NAMALWA (cell line): ENCODE measurements at places on chromosomes 4 and X.
A peak's percentile ranks its signal among the peaks of the same experiment; 100 is the strongest.

DNA sequence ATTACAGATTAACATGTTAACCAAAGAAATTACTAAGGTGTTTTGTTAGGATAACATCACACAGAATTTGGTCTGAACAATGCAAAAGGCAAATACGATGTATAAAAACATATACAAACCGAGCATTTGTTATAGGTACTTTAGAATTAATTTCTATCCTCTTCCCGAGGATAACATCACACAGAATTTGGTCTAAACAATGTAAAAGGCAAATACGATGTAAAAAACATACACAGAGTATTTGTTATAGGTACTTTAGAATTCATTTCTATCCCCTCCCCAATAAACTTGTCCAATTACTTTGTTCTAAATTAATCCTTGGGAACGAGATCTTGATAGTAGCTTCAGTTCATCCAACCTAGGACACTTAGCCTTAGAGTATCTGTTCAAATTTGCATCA is 7.6 kb downstream of the HNRNPDL start:
- DNase-seq: peak; percentile 55

DNA sequence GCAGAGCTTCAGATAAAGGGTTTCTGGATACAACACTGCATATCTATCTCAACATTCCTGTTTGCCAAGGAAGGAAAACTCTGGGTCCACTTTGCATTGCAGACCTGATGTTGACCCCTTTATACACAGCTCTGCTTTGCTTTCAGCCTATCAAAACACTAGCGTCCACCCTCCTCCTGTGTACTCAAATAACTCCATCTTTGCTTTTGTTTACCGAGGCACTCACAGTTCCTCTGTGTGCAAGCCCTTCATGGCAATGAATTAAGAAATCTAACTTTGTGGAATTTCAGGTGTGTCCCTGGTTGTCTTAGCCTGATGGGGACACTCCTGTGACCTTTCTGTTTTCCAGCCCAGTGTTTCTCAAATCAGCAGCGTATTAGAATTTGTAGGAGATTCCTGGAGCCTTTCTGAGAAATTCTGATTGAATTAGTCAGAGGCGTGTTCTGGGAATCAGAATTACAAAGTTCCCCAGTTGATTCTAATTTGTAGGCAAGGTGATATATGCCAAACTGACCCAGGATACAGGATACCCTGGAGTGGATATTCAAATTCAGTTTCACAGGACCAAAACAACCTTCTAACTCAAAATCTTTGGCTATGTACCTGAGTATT is 68.6 kb downstream of the DTHD1 start:
- no peak for DNase-seq

DNA sequence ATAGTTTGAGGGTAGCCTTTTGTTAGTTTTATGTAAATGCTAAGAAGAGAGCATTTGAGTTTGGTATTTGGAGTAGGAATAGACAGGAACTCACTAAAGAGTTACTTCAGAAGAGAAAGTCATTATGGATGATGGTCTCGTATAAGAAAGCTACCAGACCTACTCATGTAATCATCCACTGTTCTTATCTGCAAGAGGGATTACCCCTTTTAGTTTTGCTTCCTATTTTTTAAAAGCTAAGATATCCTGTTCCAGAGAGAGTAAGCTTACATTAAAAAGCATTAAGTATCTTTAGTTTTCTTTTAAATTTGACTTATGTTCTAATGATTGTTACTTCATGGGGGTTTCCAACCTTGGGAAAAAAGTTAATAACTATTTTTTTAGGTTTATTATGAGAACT is 12.5 kb upstream of the ART3 start:
- DNase-seq: no peak

DNA sequence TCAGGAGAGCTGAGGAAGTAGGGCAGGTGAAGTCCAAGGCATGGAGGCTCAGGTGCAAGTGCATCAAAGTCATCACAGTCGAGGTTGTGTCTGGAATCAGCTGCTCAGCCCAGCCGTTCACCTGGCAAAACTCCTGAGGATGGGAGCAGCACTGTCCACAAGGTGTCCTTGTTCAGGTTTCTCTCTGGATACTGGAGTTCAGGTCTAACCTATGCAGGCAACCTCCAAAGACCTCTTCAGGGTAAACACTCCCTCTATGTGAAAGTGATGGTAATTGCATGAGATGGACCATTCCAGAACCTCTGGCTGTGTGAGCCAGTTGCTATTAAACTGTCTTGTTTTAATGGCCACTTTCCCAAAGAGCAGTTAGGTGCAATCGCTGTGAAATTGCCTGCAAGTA is 120.2 kb upstream of the PSAPL1 start:
- no peak for DNase-seq

GRCh38 chr4:120018786-120019185 is 47.9 kb downstream of the MAD2L1 start:
- DNase-seq: no peak

DNA sequence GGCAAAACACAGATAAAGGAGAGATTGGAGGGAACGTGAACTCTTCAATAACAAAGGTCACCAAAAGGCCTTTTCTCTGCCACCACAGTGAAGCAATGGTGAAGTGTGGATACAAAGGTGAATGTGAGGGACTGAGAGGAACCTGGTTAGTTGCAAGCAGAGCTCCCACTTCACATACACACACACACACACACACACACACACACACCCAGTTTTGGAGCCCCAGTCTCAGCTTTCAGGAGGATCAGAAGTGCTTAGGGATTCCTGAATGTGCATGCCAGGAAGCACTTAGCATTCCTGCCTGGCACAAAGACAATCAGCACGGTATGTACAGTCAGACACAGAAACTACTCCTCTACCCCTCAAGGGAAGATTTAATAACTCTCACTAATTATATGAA is 71.5 kb downstream of the ARHGEF9 start:
- DNase-seq: no peak

DNA sequence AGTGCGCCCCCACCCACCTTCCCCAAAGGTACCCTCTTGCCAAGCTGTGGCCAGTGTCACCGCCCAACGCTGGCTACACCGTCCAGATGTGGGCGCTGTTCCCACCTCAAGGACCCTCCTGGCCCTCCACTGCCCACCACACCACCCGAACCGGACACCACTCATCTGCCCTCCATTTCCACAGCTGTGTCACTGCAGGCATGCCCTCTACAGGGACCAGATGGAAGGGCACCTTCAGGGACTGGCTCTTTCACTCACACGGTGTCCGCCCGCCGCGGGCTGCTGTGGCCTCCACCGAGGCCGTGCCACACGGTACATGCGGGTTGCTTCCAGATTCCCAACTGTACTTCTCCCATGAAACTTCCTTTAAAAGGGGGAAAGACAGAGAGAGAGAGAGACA is 87.7 kb downstream of the FAM53A start:
- DNase-seq: no peak

DNA sequence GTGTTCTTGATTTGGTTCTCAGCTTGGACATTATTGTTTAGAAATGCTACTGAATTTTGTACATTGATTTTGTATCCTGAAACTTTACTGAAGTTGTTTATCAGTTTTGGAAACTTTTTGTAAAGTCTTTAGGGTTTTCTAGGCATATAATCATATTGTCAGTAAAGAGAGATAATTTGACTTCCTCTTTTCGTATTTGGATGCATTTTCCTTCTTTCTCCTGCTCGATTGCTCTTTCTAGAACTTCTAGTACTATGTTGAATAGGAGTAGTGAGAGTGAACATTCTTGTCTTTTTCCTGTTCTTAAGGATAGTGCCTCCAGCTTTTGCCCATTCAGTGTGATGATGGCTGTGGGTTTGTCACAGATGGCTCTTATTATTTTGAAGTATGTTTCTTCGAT is 24.1 kb downstream of the TMPRSS11A start:
- DNase-seq: no peak

GRCh38 chrX:25733148-25733547 is 405.0 kb upstream of the MAGEB18 start:
- DNase-seq: no peak

DNA sequence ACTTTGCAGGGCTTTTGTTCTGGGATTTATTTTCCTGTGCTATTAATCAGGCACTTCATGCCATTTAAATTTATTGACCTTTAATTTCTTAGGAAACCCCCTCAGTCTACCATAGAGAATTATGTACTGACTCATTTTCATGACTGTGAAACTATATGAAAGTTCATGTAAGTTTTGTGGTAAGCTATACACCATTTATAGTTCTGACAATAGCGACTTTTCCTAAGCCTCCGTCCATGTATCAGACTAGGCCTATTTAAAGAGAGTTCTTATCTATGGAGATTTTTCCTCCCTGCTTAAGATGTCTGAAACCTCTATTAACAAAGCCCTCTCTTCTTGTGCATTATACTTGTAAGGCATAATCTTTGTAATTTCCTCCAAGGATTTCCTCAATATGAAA is 111.6 kb downstream of the AFF2 start:
- DNase-seq: no peak

DNA sequence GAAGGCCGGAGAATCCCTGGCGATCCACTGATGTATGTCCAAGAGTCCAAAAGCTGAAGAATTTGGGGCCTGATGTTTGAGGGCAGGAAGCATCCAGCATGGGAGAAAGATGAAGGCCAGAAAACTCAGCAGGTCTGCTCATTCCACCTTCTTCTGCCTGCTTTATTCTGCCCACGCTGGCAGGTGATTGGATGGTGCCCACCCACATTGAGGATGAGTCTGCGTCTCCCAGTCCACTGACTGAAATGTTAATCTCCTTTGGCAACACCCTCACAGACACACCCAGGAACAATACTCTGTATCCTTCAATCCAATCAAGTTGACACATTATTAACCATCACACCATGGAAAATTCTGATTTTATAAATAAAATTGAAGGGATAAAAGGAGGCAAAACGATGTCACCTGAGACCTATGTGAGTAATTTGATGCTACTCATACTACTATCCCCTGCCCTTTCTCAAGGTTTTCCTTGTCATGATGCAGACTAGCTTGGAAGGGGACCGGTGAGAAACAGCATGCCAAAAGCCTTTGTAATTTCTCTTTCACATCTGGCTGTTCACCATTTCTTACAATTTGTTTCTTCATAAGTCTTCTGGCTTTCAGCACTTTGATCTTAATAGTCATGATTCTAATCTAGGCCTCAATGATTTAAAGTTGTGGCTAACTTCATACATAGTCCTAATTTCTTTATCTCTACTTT is 9.7 kb upstream of the PYURF start:
- no peak for DNase-seq

DNA sequence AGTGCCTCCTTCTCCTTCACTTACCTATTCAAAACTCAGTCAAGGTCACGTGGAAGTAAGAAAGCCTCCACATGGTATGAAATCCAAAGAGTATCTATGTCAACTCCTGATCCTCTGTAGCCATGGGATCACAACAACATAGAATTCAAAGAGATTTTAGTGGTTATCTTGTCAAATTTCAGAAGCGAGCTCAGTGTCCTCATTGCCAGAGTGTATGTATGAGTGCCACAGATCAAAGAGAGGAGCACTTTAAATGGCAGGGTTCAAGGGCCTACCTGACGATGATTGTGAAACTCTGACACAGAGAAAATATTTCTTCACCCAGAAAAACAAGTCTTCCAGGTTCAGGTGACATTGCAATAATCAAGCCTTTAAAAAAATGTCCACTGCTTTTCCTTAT is 1.2 kb upstream of the ACE2 start:
- DNase-seq: no peak

- DNase-seq: no peak
These were observed 327.7 kb downstream of the PAPSS1 start for GRCh38 chr4:107392380-107392779.

GRCh38 chr4:123244137-123244536 is 152.5 kb upstream of the SPRY1 start:
- DNase-seq: no peak

DNA sequence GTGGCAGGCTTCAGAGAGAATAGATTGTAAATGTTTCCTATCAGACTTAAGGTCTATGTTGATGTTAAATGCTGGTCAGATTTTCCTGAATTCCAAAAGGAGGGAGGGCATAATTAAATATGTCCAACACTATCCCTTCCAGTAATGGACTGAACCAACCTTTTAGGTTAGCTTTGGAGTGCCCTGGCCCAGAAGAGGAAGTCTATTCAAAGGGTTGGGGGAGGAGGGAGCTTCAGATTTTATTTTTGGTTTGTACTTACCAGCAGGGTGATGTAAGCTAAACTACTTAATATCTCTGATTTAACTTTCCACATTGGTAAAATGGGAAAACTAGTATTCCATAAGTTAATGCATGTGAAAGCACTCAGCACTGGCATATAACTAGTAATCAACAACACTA is 91.1 kb downstream of the RBM46 start:
- no peak for DNase-seq

DNA sequence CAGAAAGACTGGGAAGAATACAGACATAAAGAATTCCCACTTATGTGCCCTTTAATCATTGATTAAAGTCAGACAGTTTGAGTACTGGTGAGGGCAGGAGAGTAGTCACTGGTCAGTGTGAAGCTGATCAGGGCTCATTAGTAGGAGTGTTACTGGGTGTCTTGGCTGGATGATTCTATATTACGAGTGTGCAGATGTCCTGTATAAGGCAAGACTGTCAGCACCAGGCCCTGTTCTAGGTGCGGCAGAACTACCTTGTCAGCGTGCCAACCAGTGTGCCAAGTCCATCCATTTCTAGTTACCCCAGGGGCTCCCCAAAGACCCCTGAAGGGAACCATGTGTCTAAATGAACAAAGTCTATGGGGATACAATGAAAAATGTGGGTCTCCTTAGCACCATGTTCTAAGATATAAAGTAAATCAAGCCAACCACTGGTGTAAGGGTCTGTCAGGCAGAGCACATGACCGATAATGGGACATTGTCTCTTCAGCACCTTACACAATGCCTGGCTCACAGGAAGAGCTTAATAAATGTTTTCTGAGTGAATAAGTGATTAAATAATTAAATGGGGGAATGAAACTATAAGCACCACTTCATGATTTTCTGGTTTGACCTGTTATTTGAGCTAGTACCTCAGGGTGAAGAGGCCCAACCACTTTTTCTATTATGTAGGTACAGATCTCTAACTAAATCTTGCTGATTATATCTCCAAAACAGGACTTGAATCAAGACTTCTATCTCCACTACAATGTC is 205.0 kb downstream of the CAMK2D start:
- DNase-seq: no peak

DNA sequence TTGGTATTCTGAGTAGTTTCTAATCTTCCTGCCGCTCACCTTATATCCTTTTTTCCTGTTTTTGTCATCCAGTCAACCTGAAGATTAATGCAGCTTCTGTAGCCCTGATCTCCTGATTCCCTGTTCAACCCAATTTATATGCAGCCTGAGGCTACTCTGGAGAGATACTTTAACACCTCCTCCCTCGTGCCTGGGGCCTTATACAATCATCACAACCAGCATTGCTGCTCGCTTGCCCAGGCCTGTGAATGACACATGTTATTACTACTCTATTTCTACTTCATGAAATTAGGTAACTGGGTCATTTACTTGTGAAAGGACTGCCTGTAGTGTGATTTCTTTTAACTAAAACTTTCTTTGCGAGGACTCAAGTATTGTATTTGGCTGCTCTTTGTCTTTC is 33.7 kb upstream of the WDR17 start:
- DNase-seq: no peak

DNA sequence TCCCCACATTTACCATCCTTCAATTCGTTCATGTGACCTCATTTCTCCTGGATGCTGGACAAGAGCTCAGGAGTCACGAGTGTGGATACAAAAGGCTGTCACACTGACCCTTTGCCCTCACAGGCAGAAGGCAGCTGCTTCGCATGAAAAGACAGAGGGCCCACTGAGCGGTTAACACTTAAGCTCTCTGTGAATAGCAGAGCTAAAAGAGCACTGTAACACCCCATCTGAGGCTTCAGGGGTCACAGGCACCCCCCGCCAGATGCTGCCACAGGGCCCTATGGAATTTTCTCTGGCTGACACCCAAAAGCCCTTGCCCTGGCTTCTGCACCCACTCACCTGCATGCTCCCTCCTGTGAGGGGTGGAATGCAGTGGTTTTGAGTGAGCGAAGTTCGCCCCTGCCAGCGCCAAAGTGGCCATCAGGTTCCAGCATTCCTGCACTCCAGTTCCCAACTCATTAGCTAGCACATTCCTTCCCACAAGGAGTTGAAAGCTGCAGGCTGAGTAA is 360.9 kb downstream of the PPP3CA start:
- DNase-seq: no peak
